ENCODE measurements at places on chromosomes 7 and 10.

DNA sequence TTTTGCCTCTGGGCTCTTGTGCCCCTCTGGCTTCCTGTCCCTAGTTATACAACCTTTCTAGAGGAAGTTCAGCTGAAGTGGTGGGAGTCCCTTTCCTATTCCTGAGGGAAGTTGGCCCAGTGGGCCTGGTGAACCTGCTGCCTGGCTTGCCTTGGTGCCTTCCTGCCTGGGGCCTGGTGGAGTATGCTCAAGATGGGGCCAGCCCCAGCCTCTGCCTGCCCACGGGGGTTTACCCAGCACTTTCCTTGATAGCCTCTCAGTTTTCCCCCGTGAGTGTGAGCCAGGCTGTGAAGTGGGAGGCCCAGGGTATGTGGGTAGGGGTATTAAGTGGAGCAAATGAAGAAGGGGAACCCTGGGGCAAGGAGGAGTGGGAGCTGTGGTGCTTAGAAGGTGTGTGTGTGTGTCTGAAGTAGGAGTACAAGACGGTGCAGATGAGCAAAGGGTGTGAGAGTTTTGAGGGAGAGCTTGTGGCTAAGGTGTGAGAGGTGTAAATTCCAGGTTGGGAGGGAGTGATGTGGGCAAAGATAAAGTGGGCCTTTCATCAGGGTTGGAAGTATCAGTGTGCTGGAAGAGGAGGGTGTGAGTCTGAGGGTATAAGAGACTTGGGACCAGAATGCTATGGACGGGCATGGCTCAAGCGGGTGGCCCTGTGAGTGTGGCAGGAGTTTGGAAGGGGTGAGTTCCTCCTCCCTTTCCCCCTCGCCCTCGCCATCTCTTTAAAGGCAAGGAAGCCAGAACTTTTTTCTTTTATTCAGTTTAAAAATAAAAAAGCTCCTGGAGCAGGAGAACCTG is 10.9 kb upstream of the PAX2 start:
- DNase-seq: no peak

GRCh38 chr7:3217166-3217565 is 83.9 kb upstream of the SDK1 start:
- no peak for DNase-seq

DNA sequence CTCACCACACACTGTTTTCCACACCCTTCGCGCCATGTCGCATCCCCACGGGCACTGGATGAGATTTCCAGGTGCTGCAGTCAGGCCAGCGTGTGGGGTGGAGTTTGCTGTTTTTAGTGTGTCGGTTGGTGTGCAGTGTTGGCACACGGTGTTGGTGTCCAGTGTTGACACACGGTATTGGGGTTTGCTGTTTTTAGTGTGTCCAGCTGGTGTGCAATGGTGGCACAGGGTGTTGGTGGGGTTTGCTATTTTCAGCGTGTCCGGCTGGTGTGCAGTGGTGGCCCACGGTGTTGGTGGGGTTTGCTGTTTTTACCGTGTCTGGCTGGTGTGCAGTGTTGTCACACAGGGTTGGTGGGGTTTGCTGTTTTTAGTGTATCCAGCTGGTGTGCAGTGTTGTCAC is 20.1 kb upstream of the PRKAR1B start:
- DNase-seq: no peak

GRCh38 chr10:93718937-93719725 is 16.7 kb upstream of the FRA10AC1 start:
- no peak for DNase-seq

DNA sequence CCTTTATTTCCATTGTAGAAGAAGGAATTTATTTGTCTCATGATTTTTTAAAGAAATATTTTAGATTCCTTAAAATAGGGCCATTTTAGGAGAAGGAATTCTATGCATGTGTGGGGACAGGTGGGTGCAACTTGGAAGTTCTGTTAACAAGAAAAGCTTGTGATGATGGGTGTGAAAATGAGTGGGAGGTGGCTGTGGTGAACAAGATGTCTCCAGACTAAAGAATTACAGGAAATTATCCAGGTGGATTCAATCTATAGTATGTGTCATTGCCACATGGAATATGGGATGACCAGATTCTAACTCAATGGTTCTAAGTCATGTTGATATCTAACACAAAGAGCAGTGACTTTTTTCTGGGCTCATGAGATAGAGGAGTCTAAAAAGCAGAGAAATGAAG is 229.6 kb upstream of the IGFBP3 start:
- DNase-seq: no peak

GRCh38 chr10:77781451-77782327 is 144.1 kb upstream of the KCNMA1 start:
- DNase-seq: no peak

- peak; percentile 51 for DNase-seq
These were observed at the start of gene APBB1IP for GRCh38 chr10:26437637-26438461. APBB1IP (plus strand) TSS chr10:26438341; CDS start chr10:26492327, 53,986 bp downstream.

GRCh38 chr10:82691211-82691610 is 816.2 kb downstream of the NRG3 start:
- no peak for DNase-seq

- DNase-seq: no peak
These were observed 83.4 kb downstream of the ARID5B start for GRCh38 chr10:61984803-61985418.
